G401 (cell line): ENCODE measurements at places on chromosomes 12 and 14. TPM values are rescaled to one million over a fixed set of nuclear protein-coding genes. Genes with fewer than 3 reads are reported as not detected.

The GARIN6 gene
- total RNA-seq, result not detected in 2 replicates

The STRN3 gene
- 53.1 and 70.6 TPM in 2 replicates for total RNA-seq

The BIN2 gene
- total RNA-seq, result not detected in 2 replicates

The NPAS3 gene
- total RNA-seq, result not detected in 2 replicates

The CD69 gene
- not detected in 2 replicates for total RNA-seq

The KRT7 gene
- total RNA-seq, result 0.49 TPM in 1 of 2 replicates, not detected in the other

The B4GALNT1 gene
- total RNA-seq, result 12.4 and 19.8 TPM in 2 replicates

The PNMA1 gene
- total RNA-seq, result 65.8 and 80.4 TPM in 2 replicates

The FAM186B gene
- total RNA-seq, result 0.06 TPM in 1 of 2 replicates, not detected in the other

The FOXG1 gene
- total RNA-seq, result 0.25 TPM in 1 of 2 replicates, not detected in the other

The OAS2 gene
- total RNA-seq, result not detected in 2 replicates

The DEPDC4 gene
- total RNA-seq, result 0.10 and 1.5 TPM in 2 replicates

The NOVA1 gene
- 0.31 TPM in 1 of 2 replicates, not detected in the other for total RNA-seq

The TNFAIP2 gene
- total RNA-seq, result 4.5 and 26.1 TPM in 2 replicates

The TMEM132C gene
- not detected in 2 replicates for total RNA-seq

The CACNA1C gene
- 1.7 and 2.8 TPM in 2 replicates for total RNA-seq

The RSRC2 gene
- total RNA-seq, result 30.9 and 62.7 TPM in 2 replicates
